AML-193 (cell line): ENCODE measurements at places on chromosomes 6 and 20.

- DNase-seq = peak; percentile 36
These were observed 15.0 kb downstream of the RBM39 start for GRCh38 chr20:35726842-35727711.

- no peak for DNase-seq
These were observed 6.0 kb downstream of the TMC2 start for GRCh38 chr20:2542361-2542760.

DNA sequence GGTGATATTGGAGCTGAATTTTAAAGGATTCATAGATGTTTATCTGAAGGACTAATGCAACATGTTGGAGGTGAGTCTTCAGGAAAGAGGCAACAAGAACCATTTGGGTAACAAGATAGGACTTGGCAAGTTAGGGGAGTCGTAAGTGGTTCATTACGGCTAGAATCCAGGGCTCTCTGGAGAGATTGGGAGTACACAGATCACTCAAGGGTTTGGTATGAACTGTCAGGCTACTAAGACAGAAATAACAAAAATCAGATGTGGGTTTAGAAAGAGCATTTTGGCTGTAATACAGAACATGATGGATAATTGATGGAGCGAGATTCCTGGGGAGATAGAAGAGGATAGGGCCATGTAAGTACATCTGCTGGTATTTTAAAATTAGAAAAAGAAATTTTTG, 86.3 kb upstream of the ESR1 start:
- no peak for DNase-seq

DNA sequence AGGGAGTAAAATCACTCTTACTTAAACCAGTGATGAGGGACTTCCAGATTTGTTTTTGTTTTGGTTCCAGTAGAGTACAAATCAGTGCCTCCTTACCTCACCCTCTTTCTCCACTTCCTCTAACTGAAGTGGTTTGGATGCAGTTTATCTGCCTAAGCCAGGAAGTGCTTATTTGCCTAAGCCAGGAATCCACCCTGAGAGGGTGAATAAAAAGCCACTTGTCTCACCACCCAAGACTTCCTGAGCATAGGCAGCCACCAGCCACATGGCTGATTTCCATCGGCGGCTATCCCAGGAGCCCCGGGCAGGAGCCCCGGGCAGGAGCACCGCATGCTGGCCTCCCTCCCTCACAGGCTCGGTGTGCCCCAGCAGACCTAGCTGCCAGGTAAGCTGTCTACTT, 12.0 kb downstream of the LRP11 start:
- DNase-seq = no peak

DNA sequence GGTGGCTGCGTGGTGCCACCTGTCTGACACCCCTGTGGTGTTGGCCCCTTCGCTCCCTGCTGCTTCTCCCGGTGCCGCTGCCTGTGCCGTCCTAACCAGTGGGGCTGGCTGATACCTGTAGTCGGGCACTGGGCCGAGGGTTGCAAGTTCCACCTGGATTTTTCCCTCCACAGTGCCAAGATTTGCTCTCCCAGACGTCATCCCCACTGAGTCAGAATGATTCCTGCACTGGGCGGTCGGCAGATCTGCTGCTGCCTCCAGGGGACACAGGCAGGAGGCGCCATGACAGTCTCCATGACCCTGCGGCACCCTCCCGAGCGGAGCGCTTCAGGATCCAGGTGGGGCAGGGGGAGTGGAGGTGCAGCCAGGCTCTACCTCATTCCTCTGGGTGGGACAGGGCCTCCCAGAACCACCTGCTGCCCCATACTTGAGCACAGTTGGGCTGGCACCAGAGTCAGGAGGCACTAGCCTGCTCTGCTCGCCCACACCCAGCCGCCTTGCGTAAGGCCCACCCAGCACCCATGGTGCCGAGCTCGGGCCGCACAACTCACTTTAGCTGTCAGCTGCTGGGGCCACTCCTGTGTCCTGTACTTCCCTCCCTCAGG, 60.2 kb downstream of the TCP11 start:
- DNase-seq = no peak

DNA sequence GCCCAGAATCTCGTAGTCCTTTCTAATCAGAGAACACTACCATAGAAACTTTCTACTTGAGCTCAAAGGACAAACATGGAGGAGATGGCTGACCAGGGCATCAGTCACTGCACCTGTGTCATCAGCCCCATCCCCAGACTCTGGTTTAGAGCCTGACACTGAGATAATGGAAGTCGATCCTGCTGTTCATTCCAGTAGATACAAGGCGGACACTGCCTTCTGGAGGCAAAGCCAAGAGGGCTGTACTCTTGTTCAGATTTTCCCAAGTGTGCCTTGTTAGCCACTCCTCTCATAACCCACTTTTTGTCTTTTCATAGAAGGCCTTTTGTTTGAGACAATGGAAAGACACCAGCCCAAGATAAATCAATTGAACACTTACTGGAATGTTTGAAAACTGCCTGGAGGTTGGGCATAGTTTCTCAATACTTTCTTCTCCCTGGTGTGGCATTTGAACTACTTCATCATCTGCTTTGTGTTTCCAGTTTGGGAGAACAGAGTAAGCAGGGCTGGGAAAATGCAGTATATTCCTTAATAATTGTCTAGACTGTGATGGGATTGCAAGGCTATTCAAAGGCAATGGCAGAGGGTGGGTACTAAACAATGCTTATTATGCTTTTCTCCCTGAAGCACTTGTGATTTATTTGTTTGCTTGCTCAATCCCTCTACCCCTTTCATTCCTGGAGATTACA, 99.7 kb downstream of the CLIC5 start:
- no peak for DNase-seq
